ENCODE measurements at places on chromosomes 2 and 18.
A peak's percentile ranks its signal among the peaks of the same experiment; 100 is the strongest.

GRCh38 chr18:49857708-49858107 lies 44.4 kb upstream of the ACAA2 start:
- DNase-seq: no peak

GRCh38 chr2:101002562-101003277 lies 631 bp downstream of the RPL31 start:
- peak; percentile 10 for DNase-seq

GRCh38 chr18:47975105-47975504 lies 44.6 kb upstream of the SMAD2 start:
- no peak for DNase-seq

DNA sequence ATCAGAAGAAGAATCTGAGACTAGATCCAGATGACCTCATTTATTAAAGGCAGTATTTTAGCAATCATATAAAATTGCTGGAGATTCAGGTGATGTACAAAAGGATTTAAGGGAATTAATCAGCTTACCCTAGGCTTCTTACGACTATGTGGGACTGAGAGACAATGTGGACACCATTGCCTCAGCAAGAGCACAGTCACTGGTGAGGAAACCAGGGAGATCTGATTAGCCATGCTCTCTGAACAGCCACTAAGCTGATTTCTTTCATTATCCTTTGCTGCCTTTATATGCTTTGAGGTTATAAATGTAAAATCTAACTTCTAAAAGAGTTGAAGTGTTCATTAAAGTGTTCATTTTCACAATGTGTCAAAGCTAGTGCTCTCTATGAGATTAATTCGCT lies 22.7 kb upstream of the GULP1 start:
- DNase-seq: no peak

DNA sequence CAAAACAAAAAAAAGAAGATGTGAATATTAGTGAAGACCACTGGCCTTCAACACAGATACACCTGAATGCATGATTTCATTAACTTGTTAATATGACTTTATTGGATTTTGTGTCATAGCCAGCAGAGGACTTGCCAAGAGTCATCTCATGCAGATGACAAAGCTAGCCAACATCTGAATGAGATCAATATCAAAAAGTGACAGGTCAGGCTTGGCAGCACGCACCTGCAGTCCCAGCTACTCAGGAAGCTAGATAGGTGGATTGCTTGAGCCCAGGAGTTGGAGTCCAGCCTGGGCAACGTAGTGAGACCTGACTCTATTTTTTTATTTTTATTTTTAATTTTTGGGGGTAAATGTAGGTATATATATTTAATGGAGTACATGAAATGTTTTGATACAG lies 54.5 kb upstream of the TGIF1 start:
- no peak for DNase-seq
